ENCODE measurements at places on chromosomes 7 and 10. TPM values are rescaled to one million over a fixed set of nuclear protein-coding genes. Genes with fewer than 3 reads are reported as not detected.
A peak's percentile ranks its signal among the peaks of the same experiment; 100 is the strongest.

The COBL gene
- total RNA-seq, result not detected

GRCh38 chr7:73941836-73942551, 81.0 kb downstream of the TMEM270 start:
- DNase-seq, result no peak
- H3K36me3 ChIP-seq, result no peaks in the 10 kb centered on the region
- no peak overlapping the region for H3K4me3 ChIP-seq

The ITPRID1 gene
- total RNA-seq, result not detected

DNA sequence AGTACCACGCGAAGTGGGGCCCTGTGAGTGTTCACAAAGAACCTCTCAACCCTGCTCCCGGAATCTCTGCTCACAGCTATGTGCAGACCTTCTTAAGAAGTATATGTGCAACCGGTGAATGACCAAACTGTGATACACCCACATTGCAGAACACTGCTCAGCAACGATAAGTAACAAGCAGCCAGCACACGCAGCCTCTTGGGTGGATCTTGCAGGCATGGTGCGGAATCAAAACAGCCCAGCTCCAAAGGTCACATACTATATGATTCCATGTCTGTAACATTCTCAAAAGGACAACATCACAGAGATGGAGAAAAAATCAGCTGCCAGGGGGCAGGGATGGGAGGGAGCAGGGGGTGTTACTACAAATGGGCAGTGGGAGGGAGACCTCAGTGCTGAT, 101.6 kb downstream of the DLG5 start:
- H3K4me1 ChIP-seq, result peaks cover 9% of the 10 kb centered on the region
- DNase-seq, result no peak
- H3K27me3 ChIP-seq, result no peaks in the 10 kb centered on the region
- H3K27ac ChIP-seq, result no peak overlapping the region
- no peaks in the 10 kb centered on the region for H3K36me3 ChIP-seq
- no peak overlapping the region for H3K4me3 ChIP-seq

The SORCS1 gene
- not detected for total RNA-seq

DNA sequence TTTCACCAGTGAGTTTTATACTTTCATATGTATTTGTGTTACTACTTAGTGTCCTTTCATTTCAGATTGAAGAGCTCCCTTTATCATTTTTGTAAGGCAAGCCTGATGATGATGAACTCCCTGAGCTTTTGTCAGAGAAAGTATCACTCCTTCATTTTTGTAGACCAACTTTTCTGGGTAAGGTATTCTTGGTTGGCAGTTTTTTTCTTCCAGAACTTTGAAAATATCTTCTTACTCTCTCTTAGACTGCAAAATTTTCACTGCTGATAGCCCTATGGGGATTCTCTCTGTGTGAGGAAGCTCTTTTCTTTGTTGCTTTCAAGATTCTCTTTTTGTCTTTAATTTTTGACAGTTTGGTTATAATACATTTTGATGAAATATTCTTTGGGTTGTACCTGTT, 35.7 kb downstream of the CCDC7 start:
- H3K27ac ChIP-seq, result no peak overlapping the region
- H3K4me3 ChIP-seq, result no peak overlapping the region
- H3K36me3 ChIP-seq, result peaks cover 69% of the 10 kb centered on the region
- no peaks in the 10 kb centered on the region for H3K4me1 ChIP-seq

- H3K4me3 ChIP-seq, result peak overlapping the region; percentile 87
- H3K27ac ChIP-seq, result peak overlapping the region; percentile 94
- peaks cover 54% of the 10 kb centered on the region for H3K4me1 ChIP-seq
- H3K36me3 ChIP-seq, result peaks cover 8% of the 10 kb centered on the region
- H3K27me3 ChIP-seq, result no peaks in the 10 kb centered on the region
These were observed 3.4 kb downstream of the TRIM8 start for GRCh38 chr10:102647443-102648268.

The CDK6 gene
- total RNA-seq, result 98.6 TPM

The ASIC3 gene
- 6.0 TPM for total RNA-seq

DNA sequence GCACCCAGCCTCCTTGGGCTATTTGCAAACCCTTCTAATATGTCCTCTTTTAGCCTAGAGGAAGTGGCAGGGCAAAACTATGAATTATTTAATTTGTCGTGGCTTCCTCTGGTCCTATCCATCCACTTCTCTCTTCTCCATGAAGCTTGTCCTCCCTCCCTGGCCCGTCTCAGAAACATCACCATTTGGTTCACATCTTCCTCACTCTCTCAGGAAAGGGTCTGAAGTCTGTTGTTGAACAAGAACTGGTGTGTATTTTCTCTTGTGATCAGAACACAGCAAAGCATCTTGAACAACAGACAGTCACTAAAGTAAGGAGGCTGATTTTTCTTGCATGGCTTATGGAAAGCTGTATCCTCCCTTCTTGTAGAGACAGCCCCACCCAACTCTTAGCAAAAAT, 550.1 kb upstream of the NRP1 start:
- H3K4me3 ChIP-seq, result no peak overlapping the region
- H3K27ac ChIP-seq, result no peak overlapping the region
- no peaks in the 10 kb centered on the region for H3K4me1 ChIP-seq
- no peaks in the 10 kb centered on the region for H3K27me3 ChIP-seq

The SPRN gene
- not detected for total RNA-seq

- no peak overlapping the region for H3K27ac ChIP-seq
- no peaks in the 10 kb centered on the region for H3K4me1 ChIP-seq
- peaks cover 4% of the 10 kb centered on the region for H3K36me3 ChIP-seq
- no peaks in the 10 kb centered on the region for H3K27me3 ChIP-seq
These were observed 22.8 kb upstream of the ADAMTS14 start for GRCh38 chr10:70649526-70649925.

GRCh38 chr7:13072014-13072413, 384.6 kb downstream of the ARL4A start:
- peaks cover 4% of the 10 kb centered on the region for H3K27me3 ChIP-seq
- H3K4me3 ChIP-seq, result no peak overlapping the region
- H3K27ac ChIP-seq, result no peak overlapping the region
- H3K36me3 ChIP-seq, result no peaks in the 10 kb centered on the region

DNA sequence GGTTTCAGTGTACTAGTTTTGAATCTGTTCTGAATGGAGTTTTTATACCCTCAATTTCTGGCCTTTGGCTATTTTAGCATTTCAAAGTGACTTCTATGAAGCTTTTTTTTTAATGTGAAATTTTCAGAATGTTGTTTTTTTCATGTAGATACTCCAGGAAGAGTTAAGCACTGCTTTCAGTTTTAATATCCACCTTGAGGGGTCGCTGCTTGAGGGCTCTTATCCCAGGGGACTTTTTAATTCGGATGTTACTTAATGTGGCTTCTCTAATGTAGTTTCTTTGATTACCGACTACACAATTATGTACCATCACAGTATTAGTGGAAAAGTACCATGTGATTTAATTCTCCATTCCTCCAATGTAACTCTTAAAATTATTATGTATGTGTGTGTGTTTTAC, 5.2 kb downstream of the IFIT5 start:
- H3K4me1 ChIP-seq, result peaks cover 48% of the 10 kb centered on the region
- H3K27me3 ChIP-seq, result no peaks in the 10 kb centered on the region
- no peak for DNase-seq
- peaks cover 34% of the 10 kb centered on the region for H3K36me3 ChIP-seq
- H3K4me3 ChIP-seq, result peak overlapping the region; percentile 71
- no peak overlapping the region for H3K27ac ChIP-seq

The FKBP6 gene
- not detected for total RNA-seq

- H3K27me3 ChIP-seq, result no peaks in the 10 kb centered on the region
- DNase-seq, result no peak
- peaks cover 24% of the 10 kb centered on the region for H3K4me1 ChIP-seq
- H3K4me3 ChIP-seq, result peak overlapping the region; percentile 96
- H3K36me3 ChIP-seq, result peaks cover 8% of the 10 kb centered on the region
These were observed 1.2 kb upstream of the GTPBP4 start for GRCh38 chr10:986881-987619.

DNA sequence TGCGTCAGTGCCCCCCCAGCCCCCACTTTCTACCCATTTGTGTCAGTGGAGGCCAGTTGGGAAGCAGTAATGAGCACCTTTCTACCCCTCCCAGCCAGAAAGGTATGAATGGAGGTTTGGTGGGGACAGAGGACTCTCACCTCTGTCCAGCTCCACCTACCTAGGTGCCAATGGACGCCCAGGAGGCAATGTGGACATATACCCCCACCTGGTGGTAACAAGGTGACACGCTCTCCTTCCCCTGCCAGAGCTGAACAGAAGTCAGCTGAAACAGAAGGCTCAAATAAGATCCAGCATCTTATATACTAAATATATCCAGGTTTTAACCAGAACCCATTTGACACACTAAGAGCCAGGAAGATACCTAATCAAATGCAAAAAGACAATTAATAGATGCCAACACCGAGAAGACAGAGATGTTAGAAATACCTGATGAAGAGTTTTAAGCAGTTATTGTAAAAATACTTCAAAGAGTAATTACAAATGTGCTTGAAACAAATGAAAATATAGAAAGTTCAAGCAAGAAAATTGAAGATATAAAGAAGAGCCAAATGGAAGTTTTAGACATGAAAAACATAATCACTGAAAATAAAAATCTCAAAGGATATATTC, 18.4 kb upstream of the SORCS3 start:
- H3K27me3 ChIP-seq, result peaks cover 28% of the 10 kb centered on the region
- H3K4me3 ChIP-seq, result no peak overlapping the region
- no peaks in the 10 kb centered on the region for H3K36me3 ChIP-seq
- no peak overlapping the region for H3K27ac ChIP-seq
- no peak for DNase-seq

- peak overlapping the region; percentile 19 for H3K4me3 ChIP-seq
- H3K36me3 ChIP-seq, result peaks cover 2% of the 10 kb centered on the region
- H3K4me1 ChIP-seq, result peaks cover 4% of the 10 kb centered on the region
- no peak overlapping the region for H3K27ac ChIP-seq
These were observed 11.7 kb upstream of the ZNF680 start for GRCh38 chr7:64574540-64575099.

DNA sequence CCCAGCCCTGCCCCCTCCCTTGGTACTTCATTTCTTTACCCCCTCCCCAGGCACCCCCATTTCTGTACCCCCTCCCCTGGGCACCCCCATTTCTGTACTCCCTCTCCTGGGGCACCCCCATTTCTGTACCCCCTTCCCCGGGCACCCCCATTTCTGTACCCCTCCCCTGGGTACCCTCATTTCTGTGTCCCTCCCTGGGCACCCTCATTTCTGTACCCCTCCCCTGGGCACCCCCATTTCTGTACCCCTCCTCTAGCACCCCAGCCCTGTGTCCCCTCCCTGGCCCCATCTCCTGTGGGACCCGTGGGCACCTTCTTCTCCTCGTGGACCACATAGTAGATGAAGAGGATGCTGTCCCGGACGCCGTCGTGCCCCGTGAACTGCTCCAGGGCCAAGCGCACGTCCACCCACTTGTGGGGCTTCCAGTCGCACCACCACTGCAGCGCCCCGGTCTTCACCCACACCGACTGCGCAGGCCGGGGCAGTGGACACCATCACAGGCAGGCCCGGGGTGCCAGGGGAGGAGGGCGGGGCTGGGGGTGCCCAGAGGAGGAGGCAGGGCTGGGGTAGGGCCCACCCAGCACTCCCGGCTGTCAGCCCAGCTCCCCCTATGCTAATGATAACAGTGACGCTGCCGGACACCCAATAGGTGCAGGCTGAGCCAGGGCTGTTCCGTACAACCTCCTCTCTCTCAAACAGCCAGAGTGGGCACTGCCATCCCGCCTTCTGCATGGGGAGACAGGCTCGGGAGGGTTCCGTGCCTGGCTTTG, 20.4 kb downstream of the TECPR1 start:
- H3K4me3 ChIP-seq, result no peak overlapping the region
- no peak for DNase-seq
- no peaks in the 10 kb centered on the region for H3K4me1 ChIP-seq
- no peak overlapping the region for H3K27ac ChIP-seq
- H3K36me3 ChIP-seq, result no peaks in the 10 kb centered on the region

DNA sequence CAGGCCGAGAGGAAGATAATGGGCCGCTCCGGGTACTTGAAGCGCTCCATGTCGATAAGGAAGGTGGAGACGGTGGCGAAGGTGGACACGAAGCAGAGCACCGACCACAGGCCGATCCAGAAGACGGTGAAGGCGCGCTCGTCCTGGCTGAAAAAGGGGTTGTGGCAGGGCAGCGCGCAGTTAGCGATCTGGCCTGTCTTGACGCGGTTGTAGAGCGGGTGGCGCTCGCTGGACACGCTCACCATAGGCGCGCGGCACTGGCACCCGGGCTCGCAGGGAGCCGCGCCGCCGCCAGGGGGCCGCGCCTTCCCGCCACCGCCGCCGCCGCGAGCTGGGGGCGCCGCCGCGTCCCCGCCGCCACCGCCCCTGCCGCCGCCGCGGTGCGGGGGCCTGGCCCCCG, 1.6 kb downstream of the FZD8 start:
- H3K4me1 ChIP-seq, result peaks cover 10% of the 10 kb centered on the region
- H3K4me3 ChIP-seq, result peak overlapping the region; percentile 76
- DNase-seq, result peak; percentile 65
- H3K27me3 ChIP-seq, result peaks cover 70% of the 10 kb centered on the region

DNA sequence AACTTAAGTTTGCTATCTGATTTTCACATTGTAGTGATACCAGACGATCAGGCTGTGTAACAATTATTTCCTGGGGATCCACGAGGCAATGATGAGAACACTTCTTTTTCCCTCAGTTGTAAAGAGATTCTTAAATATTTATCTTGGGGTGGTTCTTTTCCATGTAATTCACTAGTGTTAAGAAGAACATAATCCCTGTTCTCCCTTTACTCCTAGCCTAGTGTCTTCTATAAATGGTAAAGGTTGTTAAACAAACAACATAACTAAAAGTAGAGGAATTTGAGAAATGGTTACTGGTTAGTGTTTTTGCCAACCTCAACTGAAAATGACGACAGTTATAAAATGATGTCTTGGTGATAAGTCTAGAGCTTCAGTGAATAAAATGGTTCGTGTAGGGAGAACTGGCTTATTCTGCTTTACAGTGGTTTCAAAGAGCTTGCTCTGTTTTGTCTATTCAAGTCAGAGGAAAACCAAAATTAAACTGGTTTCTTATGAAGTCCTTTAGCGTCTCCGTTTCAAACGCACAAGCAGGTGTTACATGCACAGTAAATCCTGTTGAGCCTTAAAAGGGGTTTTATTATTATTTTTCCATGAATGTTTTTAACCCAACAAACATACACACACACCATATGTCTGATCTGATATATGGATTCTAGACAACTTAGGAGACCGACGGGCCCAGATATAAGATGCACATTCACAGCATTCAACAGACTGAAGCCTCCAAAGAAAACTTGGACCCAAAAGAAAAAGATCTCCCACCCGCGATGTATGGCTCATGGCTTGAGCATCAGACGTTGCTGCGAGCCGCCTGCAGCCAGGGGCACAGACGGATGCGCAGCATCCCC, 1.1 kb downstream of the TBX20 start:
- H3K36me3 ChIP-seq, result no peaks in the 10 kb centered on the region
- H3K4me3 ChIP-seq, result peak overlapping the region; percentile 65
- H3K27ac ChIP-seq, result peak overlapping the region; percentile 42
- no peak for DNase-seq
- H3K27me3 ChIP-seq, result peaks cover 90% of the 10 kb centered on the region
- peaks cover 14% of the 10 kb centered on the region for H3K4me1 ChIP-seq

- H3K4me1 ChIP-seq, result peaks cover 4% of the 10 kb centered on the region
- H3K36me3 ChIP-seq, result no peaks in the 10 kb centered on the region
- H3K27me3 ChIP-seq, result no peaks in the 10 kb centered on the region
- H3K27ac ChIP-seq, result no peak overlapping the region
These were observed 187.4 kb upstream of the GDF10 start for GRCh38 chr10:47112612-47113011.

The AKR1C4 gene
- not detected for total RNA-seq

Measured in activated naive CD8-positive, alpha-beta T cell treated with anti-CD3 and anti-CD28 coated beads, Interleukin-2, amount 10 ng/mL, durations not matched to agents 7 days and 5 days (primary cell).